ENCODE measurements at places on chromosomes 3 and 15.

GRCh38 chr3:136544532-136544931, 207.6 kb downstream of the STAG1 start:
- DNase-seq: no peak

DNA sequence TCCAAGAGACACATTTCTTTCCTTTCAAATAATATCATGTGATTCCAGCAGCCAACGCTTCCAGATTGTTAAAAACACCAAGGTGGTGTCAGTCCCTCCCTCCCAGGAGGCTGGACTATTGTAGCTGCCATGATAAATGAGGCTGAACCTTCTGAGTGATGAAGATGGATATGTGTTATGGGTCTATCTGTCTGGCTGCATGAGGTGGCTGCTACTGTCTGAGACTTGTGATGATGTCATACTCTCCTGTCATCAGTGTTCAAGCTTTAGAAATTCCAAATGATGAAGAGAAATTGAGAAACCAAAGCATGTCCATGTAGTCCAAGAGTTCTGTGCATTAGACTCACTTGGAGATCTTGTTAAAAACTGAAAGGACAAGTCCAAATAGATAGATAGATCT, 683.0 kb downstream of the NTRK3 start:
- no peak for DNase-seq

GRCh38 chr3:45914362-45915058, 28.2 kb downstream of the CCR9 start:
- DNase-seq: no peak

GRCh38 chr3:20108869-20109268, 68.6 kb downstream of the KAT2B start:
- no peak for DNase-seq

GRCh38 chr3:16179771-16180736, 5.6 kb downstream of the GALNT15 start:
- no peak for DNase-seq

DNA sequence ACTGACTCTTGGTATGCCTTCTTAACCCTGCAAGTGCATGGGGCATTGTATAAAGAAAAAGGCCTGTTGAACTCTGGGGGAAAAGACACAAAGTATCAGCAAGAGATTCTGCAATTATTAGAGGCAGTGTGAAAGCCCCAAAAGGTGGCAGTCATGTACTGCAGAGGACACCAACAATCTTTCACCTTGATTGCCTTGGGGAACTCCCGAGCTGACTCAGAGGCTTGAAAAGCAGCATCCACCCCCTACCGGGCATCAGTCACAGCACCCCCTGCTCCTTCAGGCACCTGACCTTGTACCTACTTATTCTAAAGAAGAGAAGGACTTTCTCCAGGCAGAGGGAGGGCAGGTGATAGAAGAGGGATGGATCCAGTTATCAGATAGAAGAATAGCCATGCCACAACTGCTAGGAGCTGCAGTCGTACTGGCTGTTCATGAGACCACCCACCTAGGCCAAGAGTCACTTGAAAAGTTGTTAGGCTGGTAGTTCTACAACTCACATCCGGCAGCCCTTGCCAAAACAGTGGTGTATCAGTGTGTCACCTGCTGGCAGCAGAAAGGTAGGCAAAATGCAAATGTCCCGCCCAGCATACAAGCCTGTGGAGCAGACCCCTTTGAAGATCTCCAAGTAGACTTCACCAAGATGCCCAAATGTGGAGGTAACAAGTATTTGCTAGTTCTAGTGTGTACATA, 241.6 kb upstream of the CNTN6 start:
- no peak for DNase-seq

- peak; percentile 34 for DNase-seq
Observed at GRCh38 chr3:125079675-125080045, 23.9 kb upstream of the HEG1 start.

DNA sequence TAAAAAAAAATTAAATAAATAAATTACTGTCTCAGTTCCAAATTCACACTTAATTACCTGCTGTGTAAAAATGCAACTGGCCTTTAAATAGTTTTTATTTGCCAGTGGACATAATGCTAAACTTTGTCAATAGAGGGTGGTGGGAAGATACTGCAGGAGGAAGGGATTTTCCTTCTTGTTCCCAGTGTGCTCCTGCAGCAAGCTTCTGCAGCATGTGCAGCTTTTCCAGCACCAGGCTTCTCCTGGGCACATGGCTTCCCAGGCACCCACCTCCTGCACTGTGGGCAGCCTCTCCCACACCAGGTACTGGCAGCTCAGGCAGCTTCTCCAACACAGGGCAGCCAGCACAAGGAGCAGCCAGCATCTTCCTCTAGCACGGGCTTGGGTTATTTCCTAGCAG, 29.6 kb upstream of the BBX start:
- DNase-seq: no peak

- no peak for DNase-seq
Observed at GRCh38 chr15:70479785-70480184, 283.6 kb downstream of the UACA start.

- no peak for DNase-seq
Observed at GRCh38 chr3:193391902-193392301, 13.3 kb upstream of the ATP13A5 start.

Data from LHCN-M2 (cell line).